ENCODE measurements at places on chromosomes 3 and 15.

- DNase-seq: no peak
Observed at GRCh38 chr3:141998669-141999290, 122.3 kb downstream of the ATP1B3 start.

- DNase-seq: no peak
Observed at GRCh38 chr3:60095516-60095915, 1045.7 kb upstream of the CFAP20DC start.

DNA sequence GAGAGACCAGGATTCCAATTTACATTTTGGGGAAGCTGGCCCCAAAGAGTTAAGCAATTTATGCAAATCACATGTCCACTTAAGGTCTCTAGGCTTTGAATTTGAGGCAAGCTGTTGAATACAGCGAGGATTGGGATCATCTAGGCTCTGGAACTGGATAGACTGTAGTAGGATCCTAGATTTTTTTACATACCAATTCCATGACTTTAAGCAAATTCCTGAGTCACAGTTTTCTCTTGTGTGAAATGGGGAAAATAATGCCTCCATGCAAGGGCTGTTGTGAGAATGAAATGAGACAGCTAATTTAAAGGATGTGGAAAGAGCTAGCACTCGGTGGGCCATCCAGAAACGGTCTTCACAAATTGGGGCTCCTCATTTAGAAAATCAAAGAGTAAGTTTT, 103.4 kb downstream of the MINAR1 start:
- no peak for DNase-seq

DNA sequence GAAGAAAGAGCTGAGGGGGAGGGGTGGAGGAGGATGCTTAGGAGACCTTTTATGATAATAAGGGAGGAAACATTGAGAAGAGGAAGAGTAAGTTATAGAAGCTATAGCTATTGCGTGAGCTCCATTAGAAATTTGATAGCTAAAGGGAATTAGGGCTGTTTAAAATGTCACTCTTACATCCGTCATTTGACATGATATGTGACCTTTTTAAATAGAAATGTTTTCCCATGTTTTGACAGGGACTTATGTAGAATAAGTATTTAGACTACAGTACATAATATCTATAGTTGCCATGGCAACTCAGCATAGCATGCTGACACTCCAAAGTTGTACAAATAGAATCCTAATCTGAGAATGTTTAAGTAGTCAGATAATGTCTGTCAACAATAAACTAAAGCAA, 19.2 kb downstream of the RAD51 start:
- no peak for DNase-seq

DNA sequence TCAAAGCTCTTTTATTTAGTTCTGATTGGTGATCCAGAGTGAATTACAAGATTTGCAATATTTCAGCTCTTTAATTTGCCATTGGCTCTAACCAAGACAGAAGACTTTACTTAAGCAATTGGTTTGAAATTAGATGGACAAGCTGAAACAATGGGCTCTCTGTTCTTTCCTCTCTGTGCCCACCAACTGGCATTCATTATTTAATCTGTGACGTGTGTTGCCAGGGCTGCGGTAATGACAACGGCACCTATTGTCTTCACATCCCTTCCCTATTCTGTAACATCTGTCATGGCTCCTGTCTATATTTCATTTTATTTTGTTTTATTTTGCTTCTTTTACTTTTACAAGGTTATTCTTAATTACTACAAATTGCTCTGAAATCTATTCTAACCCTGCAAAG, 33.9 kb downstream of the PLD1 start:
- DNase-seq: no peak

DNA sequence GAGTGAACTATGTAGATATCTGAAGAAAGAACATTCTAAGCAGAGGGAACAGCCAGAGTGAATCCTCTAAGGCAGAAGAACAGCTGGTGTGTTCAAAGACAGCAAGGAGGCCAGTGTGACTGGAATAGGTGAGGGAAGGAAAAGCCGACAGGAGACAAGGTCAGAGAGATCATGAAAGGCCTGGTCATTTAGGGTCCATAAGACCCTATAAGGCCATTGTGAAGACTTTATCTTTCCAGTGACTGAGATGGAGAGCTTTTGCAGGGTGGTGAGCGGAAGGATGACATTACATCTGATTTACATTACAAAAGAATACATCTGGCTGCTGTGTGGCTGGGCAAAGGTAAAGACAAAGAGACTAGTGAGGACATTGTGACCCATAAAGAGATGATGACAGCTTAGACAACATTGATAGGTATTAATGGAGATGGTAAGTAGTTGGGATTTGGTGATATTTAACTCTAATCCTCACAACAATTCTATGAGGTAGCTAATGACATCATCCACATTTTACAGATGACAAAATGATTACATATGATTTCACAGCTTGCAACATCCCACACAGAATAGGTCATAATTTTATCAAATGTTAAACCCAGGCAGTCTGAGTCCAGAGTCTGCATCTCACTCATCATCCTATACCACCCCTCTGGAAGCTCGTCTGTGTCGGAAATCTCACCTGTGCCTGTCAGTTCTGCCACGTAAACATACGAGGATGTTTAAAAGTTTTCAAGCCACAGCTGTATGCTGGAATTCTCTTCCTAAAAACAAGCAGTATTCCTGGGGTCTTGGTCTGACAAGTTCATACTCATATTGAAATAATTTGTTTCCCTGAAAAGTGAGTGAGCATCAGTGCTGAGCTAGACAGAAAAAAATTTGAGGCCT, 70.2 kb upstream of the PIK3R4 start:
- no peak for DNase-seq

DNA sequence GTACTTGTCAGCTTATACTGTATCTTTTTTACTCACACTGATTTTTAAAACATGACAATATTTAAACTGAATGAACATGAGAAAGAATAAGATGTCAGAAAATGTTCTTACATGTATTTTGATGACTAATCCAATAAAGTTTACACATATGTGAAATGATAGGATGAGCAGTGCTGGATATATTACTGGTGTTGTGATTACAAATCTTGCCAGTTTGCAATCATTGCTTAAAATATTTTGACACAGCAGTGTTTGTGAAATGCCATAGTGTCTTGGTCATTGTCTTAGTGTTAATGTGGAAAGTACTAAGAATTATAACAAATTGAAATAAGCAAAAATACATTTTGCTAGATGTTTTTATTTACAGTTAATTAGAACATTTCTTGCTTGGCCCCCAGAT, 118.7 kb upstream of the MLF1 start:
- peak; percentile 39 for DNase-seq

- DNase-seq: no peak
Observed at GRCh38 chr3:86382556-86382955, 608.4 kb downstream of the VGLL3 start.

GRCh38 chr3:158642005-158642404, 2.3 kb upstream of the GFM1 start:
- no peak for DNase-seq

DNA sequence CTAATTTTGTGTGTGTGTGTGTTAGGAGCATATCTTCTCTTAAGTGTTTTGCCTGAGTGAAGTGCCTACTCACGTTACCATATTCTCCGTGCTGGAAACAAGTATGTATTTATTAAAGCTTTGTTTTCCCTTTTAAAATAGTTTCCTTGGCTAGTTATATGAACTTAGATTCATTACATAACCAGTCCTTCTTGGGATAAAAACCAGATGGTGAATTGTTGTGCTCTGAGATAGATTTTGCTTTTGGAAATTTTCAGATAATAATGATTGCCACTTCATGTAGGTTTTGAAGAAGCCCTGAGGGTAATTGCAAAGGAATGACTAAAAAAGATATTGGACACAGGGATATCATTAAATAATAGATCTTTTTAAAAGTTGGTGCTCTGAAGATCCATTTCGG, 390.2 kb upstream of the SGO1 start:
- no peak for DNase-seq

DNA sequence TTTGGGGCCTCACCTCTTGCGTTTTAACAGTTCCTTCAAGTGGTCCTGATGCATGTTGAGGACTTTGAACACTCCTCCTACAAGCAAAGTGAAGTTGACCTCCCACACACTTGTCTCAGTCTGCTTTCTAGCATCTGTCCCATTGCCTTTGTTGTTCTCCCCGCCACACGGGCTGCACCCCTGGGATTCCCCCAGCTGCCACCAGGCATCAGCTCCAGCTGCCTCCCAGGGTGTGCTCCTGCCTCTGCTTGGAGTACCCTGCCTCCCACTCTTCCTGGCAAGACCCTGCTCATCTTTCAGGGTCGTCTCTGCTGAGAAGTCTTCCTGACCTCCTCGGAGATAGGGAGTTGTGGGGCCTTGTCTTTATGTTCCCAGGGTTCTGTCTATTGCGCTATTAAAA, 52.2 kb downstream of the IGF1R start:
- no peak for DNase-seq

Measured in inflammatory macrophage treated with lipopolysaccharide for 1 hour (primary cell).